ENCODE measurements at places on chromosomes 7 and 10. TPM values are rescaled to one million over a fixed set of nuclear protein-coding genes. Genes with fewer than 3 reads are reported as not detected.

The TUBB8 gene
- total RNA-seq, result not detected

The AEBP1 gene
- total RNA-seq, result 133 TPM

The ZNF853 gene
- total RNA-seq, result 0.66 TPM

The PLXNA4 gene
- total RNA-seq, result 1.2 TPM

The MRC1 gene
- not detected for total RNA-seq

The TMEM225B gene
- total RNA-seq, result 1.2 TPM

The DNAJC30 gene
- 1.8 TPM for total RNA-seq

The BICC1 gene
- total RNA-seq, result 64.7 TPM

The CFAP70 gene
- total RNA-seq, result 1.3 TPM

The CCDC172 gene
- total RNA-seq, result not detected

The IFIT2 gene
- total RNA-seq, result 21.6 TPM

The OR2A1 gene
- under 0.01 TPM for total RNA-seq

The DYDC2 gene
- total RNA-seq, result not detected

The GBX1 gene
- not detected for total RNA-seq

The SDK1 gene
- 8.6 TPM for total RNA-seq

The PON1 gene
- total RNA-seq, result not detected

The SLC25A13 gene
- total RNA-seq, result 6.9 TPM

The PRXL2A gene
- 13.9 TPM for total RNA-seq

The FKBP6 gene
- not detected for total RNA-seq

The PPP1R17 gene
- not detected for total RNA-seq

The DUSP5 gene
- total RNA-seq, result 14.9 TPM

The MYOZ1 gene
- total RNA-seq, result 0.17 TPM

The MEST gene
- total RNA-seq, result 38.8 TPM

The ZNHIT1 gene
- 62.9 TPM for total RNA-seq

The KCP gene
- total RNA-seq, result 0.50 TPM

The DNAJC1 gene
- total RNA-seq, result 46.2 TPM

The PRRT4 gene
- total RNA-seq, result under 0.01 TPM

The NUTM2B gene
- 0.51 TPM for total RNA-seq

The ADAMTS14 gene
- 1.8 TPM for total RNA-seq

The GFRA1 gene
- total RNA-seq, result 6.3 TPM

The SORBS1 gene
- total RNA-seq, result 0.26 TPM

The ARMC3 gene
- not detected for total RNA-seq

The DOCK4 gene
- 30.3 TPM for total RNA-seq

The SUN3 gene
- not detected for total RNA-seq

The SPDYE5 gene
- not detected for total RNA-seq

The ZNF804B gene
- total RNA-seq, result not detected

The CELF2 gene
- total RNA-seq, result 25.1 TPM

The SPDYE3 gene
- not detected for total RNA-seq

The MKX gene
- total RNA-seq, result 15.0 TPM

The SERPINE1 gene
- total RNA-seq, result 167 TPM
